Natural killer cell (primary cell): ENCODE measurements at places on chromosomes 2 and 18. TPM values are rescaled to one million over a fixed set of nuclear protein-coding genes. Genes with fewer than 3 reads are reported as not detected.
A peak's percentile ranks its signal among the peaks of the same experiment; 100 is the strongest.

DNA sequence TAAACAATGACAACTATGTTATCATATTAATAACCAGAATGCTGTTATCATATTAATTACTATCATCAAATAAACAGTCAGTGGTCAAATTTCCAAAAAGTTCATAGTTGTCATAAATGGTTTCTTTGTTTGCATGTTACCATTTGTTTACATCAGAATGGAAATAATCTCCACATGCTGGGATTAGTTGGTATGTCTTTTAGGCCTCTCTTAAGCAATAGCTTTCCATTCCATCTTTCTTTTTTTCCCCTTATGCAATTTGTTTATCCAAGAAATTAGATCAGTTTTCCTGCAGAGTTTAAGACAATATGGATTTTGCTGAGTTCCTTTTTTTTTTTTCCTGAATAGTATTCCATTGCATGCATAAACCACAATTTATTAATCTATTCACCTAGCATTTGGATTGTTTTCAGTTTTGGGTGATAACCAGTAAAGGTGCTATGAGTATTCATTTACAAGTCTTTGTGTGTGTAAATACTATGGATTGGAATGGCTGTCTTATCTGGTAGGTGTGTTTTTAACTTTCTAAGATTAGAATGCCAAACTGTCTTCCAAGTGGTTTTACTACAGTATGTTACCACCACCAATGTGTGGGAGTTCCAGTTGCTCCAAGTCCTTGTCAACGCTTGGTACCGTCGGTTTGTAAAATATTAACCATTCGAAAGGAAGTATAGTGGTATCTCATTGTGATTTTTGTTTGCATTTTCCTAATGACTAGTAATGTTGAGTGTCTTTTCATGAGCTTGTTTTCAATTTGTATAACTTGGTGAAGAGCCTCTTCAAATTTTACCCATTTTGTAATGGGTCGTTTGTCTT is 33.3 kb upstream of the TXNDC2 start:
- H3K4me1 ChIP-seq: no peaks in the 10 kb centered on the region
- DNase-seq: no peak
- H3K4me3 ChIP-seq: no peak overlapping the region
- no peaks in the 10 kb centered on the region for H3K27me3 ChIP-seq
- no peaks in the 10 kb centered on the region for H3K36me3 ChIP-seq

- H3K4me1 ChIP-seq: no peaks in the 10 kb centered on the region
- no peaks in the 10 kb centered on the region for H3K36me3 ChIP-seq
- H3K4me3 ChIP-seq: no peak overlapping the region
- DNase-seq: no peak
- H3K27me3 ChIP-seq: no peaks in the 10 kb centered on the region
These were observed 1386.5 kb downstream of the RPIA start for GRCh38 chr2:90077948-90078347.

GRCh38 chr2:96507957-96508520 is 2.9 kb upstream of the NEURL3 start:
- no peaks in the 10 kb centered on the region for H3K36me3 ChIP-seq
- peaks cover 23% of the 10 kb centered on the region for H3K4me1 ChIP-seq
- peaks cover 2% of the 10 kb centered on the region for H3K27me3 ChIP-seq
- peak; percentile 92 for DNase-seq
- no peak overlapping the region for H3K4me3 ChIP-seq

DNA sequence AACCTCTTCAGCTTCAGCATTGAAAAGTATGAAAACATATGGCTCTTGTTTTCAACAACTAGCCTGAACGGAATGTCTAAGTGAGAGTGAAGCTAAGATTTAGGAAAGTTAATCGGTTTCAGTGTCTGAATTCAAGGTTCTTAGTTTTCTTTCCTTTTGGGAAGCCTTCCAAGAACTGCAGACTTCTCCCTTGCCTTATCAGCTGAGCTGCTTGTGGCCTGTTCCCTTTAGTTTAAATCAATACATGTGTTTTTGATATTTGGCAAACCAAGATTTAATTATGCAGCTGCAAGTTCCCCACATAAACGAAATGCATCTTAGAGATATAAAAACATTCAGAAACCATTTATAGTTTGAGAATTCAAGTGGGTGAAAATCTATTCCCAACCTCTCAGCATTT is 274.3 kb upstream of the NRP2 start:
- no peak overlapping the region for H3K4me3 ChIP-seq
- no peaks in the 10 kb centered on the region for H3K27me3 ChIP-seq
- no peaks in the 10 kb centered on the region for H3K4me1 ChIP-seq

GRCh38 chr2:196482119-196483065 is 157.1 kb upstream of the CCDC150 start:
- no peak overlapping the region for H3K4me3 ChIP-seq
- no peaks in the 10 kb centered on the region for H3K4me1 ChIP-seq
- no peak overlapping the region for H3K27ac ChIP-seq
- no peak for DNase-seq

- H3K4me3 ChIP-seq: no peak overlapping the region
These were observed 471.0 kb upstream of the HNMT start for GRCh38 chr2:137493261-137493660.

DNA sequence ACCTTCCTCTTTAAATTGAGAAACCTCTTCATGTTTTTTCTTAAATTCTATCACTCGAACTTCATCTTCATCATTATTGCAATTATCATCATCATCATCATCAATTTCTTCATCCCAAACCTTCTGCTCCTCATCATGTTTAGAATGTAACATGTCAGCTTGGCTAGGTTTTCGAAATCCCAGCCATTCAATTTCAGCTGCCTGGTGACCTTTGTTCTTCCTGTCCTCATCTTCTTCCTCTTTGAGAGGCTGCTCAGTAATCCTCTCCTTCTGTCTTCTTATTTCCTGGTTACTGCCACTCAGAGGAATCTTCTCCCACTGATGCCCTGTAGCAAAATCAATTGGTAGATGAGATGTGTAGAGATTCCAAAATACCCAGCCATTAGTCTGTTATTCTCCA is 4.2 kb downstream of the ERMN start:
- no peaks in the 10 kb centered on the region for H3K4me1 ChIP-seq
- no peak for DNase-seq
- H3K27ac ChIP-seq: no peak overlapping the region

DNA sequence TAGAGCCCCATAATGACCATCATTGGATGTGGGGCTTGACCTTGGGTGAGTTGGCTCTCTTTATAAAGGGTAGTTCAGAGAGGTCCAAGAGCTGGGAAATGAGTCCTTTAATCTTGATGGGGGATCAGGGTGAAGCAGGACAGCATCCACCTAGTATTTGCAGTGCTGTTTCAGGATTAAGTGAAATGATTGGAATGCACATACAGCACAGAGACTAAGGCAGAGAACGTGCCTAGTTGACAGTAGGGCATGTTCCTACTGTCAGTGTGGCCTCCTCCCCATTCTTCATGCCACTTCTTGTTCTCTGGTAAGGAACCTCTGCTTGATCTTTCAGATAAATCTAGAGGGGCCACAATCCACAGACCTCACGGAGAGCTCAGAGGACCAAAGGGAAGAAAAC is 78.9 kb downstream of the TRIM43 start:
- H3K27ac ChIP-seq: no peak overlapping the region
- H3K4me1 ChIP-seq: no peaks in the 10 kb centered on the region
- no peaks in the 10 kb centered on the region for H3K27me3 ChIP-seq
- DNase-seq: no peak

DNA sequence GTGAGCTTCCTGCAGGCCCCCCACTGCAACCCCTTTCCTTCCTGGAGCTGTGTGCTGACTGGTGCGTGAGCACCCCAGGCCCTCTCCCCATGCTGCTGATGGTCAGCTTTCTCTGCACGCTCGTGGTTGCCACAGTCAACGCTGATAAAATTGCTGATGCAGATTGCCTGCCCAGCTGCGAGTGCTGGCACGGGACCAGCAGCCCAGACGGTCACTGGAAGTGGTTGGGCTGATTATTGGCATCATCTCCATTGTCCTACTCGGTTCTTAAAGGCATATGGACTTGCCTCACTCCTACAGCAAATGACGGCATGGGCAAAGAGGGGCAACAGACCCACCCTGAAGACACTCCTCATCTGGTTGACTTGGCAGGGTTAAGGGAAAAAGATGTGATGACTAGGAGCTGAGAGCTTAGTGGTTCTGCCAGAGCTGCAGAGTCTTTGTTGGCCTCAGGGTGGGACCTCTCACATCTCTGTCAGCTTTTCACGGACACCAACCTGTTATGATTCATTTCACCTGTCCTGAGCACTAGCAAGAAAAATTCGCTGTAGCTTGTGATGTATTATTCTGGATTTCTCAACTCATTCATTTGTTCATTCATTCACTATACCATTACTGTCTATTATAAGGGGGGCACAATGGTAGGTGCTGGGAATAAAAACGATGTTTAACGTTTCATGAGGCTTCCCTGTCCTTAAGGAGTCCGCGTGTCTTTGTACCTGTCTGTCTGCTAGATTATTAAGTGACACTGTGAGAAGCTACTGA is 38.4 kb downstream of the PAX8 start:
- H3K27me3 ChIP-seq: no peaks in the 10 kb centered on the region
- H3K4me3 ChIP-seq: no peak overlapping the region
- DNase-seq: no peak
- H3K27ac ChIP-seq: no peak overlapping the region

- H3K4me1 ChIP-seq: no peaks in the 10 kb centered on the region
- no peak overlapping the region for H3K4me3 ChIP-seq
- H3K27me3 ChIP-seq: no peaks in the 10 kb centered on the region
- H3K36me3 ChIP-seq: peaks cover 18% of the 10 kb centered on the region
- no peak for DNase-seq
- H3K27ac ChIP-seq: no peak overlapping the region
These were observed 11.1 kb downstream of the STAMBP start for GRCh38 chr2:73839653-73840411.

GRCh38 chr2:151560289-151560688 is 150.6 kb downstream of the RIF1 start:
- H3K27ac ChIP-seq: no peak overlapping the region
- no peaks in the 10 kb centered on the region for H3K36me3 ChIP-seq
- no peaks in the 10 kb centered on the region for H3K27me3 ChIP-seq
- no peak overlapping the region for H3K4me3 ChIP-seq

GRCh38 chr2:5889519-5889918 is 197.3 kb downstream of the SOX11 start:
- H3K4me3 ChIP-seq: no peak overlapping the region
- no peaks in the 10 kb centered on the region for H3K36me3 ChIP-seq
- no peaks in the 10 kb centered on the region for H3K4me1 ChIP-seq
- H3K27me3 ChIP-seq: no peaks in the 10 kb centered on the region

DNA sequence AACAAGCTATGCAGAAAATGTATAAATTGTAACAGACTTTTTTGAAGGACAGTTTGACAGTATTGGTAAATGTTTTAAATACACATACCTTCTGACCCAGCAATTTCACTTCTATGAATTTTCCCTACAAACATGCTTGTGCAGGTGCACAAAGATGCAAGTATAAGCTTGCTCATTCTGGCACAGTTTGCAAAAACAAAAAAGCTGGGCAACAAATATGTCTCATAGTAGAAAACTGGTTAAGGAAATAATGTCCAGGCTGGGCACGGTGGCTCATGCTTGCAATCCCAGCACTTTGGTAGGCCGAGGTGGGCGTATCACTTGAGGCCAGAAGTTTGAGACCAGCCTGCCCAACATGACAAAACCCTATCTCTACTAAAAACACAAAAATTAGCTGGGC is 96.9 kb upstream of the NEDD4L start:
- no peaks in the 10 kb centered on the region for H3K27me3 ChIP-seq
- no peaks in the 10 kb centered on the region for H3K36me3 ChIP-seq
- H3K27ac ChIP-seq: no peak overlapping the region
- DNase-seq: no peak
- H3K4me1 ChIP-seq: no peaks in the 10 kb centered on the region
- no peak overlapping the region for H3K4me3 ChIP-seq

- H3K4me3 ChIP-seq: no peak overlapping the region
- no peak for DNase-seq
- H3K27ac ChIP-seq: peak overlapping the region; percentile 63
- peaks cover 64% of the 10 kb centered on the region for H3K4me1 ChIP-seq
- peaks cover 24% of the 10 kb centered on the region for H3K36me3 ChIP-seq
- no peaks in the 10 kb centered on the region for H3K27me3 ChIP-seq
These were observed 117.0 kb downstream of the DOCK10 start for GRCh38 chr2:224925061-224925809.

DNA sequence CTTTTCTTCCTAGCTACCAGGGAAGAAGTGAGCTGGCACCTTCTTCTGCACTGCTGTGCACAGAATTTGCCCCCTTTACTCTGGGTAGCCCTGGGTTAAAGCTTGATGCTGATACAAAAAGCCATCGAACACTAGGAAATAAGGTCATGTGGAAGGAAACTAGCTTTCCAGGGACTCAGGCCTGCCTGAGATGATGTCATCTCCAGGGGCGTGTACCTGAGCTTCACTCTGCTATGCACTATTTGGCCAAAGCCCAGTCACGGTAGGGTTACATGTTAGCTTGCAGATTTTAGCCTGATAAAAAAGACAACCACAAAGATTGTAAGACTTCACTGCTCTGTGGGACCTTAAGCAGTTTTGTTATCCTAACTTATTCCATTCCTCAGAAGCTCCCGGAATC is 20.4 kb downstream of the EDAR start:
- H3K4me3 ChIP-seq: no peak overlapping the region
- no peaks in the 10 kb centered on the region for H3K27me3 ChIP-seq
- no peak overlapping the region for H3K27ac ChIP-seq
- DNase-seq: no peak

DNA sequence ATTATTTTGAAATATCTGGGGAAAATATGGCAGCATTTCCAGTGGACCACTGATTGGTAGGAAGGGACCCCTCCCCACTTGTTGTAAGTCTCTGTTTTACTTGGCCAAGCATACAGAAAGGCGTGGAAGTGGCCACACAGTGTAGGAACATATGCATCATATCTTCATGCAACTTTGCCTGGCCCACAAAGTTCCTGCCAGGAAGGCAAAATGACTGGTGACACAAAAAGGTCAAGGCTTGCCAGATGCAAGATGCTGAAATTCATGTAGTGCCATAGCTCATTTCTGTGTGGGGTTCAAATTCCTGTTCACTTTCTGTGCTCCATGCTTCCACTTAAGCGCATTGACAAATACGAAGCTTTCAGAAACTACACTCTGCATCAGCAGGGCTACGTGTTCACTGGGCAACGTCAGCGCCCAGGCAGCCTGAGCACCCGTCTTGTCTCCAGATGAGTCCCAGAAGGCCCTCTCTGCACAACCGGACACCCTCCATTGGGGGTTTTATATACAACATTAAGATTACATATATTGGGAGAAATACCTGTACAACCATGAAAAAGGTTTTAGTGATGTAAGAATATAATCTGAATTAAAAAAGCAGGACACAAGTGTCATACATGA is 3.6 kb downstream of the DYNC2LI1 start:
- no peak overlapping the region for H3K27ac ChIP-seq
- no peak for DNase-seq
- H3K27me3 ChIP-seq: no peaks in the 10 kb centered on the region
- H3K36me3 ChIP-seq: no peaks in the 10 kb centered on the region
- H3K4me1 ChIP-seq: peaks cover 10% of the 10 kb centered on the region

NHEJ1 gene
- 9.9 TPM for total RNA-seq

M1AP gene
- not detected for total RNA-seq

RGPD3 gene
- total RNA-seq: 0.32 TPM

GNLY gene
- total RNA-seq: 4,938 TPM

TAF4B gene
- total RNA-seq: 3.3 TPM
